Activated CD8-positive, alpha-beta memory T cell treated with anti-CD3 and anti-CD28 coated beads, Interleukin-2, amount 10 ng/mL, durations not matched to agents 7 days and 5 days (primary cell): ENCODE measurements at places on chromosomes 5 and 9.

- no peak overlapping the region for H3K4me3 ChIP-seq
- DNase-seq = no peak
- no peak overlapping the region for H3K27ac ChIP-seq
- H3K27me3 ChIP-seq = peaks cover 41% of the 10 kb centered on the region
- H3K36me3 ChIP-seq = no peaks in the 10 kb centered on the region
Observed at GRCh38 chr9:101440714-101441230, 5.2 kb upstream of the ALDOB start.

DNA sequence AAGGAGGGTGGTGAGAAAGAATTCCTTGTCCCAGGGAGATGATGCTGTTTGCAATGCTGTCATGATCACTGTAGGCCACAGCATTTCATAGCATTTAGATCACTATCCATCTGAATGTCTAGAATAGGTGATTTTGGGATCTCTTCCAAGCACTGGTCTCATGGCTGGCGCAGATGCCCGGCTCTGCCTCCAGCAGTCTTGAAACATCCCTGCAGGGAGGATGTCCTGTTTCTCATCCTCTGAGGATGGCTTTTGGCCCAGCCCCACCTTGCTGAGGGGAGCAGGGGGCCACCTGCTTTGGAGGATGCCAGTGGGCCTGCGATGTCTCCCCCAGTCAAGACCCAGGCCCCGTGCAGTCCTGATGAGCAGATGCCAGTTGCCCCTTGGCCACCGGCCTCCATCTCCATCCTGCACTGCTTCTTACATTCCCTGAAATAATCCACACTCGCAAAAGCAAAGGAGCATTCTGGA is 63.5 kb upstream of the GARNL3 start:
- DNase-seq = no peak
- no peaks in the 10 kb centered on the region for H3K36me3 ChIP-seq
- H3K4me3 ChIP-seq = no peak overlapping the region
- H3K27me3 ChIP-seq = no peaks in the 10 kb centered on the region
- peaks cover 5% of the 10 kb centered on the region for H3K4me1 ChIP-seq

GRCh38 chr5:173901705-173902104 is 13.6 kb downstream of the CPEB4 start:
- H3K27ac ChIP-seq = no peak overlapping the region
- H3K4me3 ChIP-seq = no peak overlapping the region
- H3K36me3 ChIP-seq = peaks cover 6% of the 10 kb centered on the region
- H3K4me1 ChIP-seq = no peaks in the 10 kb centered on the region
- no peak for DNase-seq

DNA sequence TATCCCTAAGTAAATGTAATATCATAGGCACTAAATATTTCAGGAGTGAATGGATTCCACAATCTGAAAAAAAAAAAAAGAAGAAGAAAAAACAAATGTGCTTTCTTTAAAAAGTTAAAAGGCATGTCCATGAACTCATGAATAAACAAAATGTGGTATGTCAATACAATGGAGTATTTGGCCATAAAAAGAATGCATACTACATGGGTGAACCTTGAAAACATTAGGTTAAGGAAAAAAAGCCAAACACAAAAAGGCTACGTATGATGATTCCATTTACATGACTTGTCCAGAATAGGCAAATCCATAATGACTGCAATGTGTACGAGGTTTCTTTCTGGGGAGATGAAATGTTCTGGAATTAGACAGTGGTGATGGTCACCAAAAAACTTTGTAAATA is 45.3 kb downstream of the FNIP1 start:
- H3K27me3 ChIP-seq = no peaks in the 10 kb centered on the region
- H3K27ac ChIP-seq = no peak overlapping the region

GRCh38 chr5:125888358-125888757 is 534.9 kb upstream of the GRAMD2B start:
- no peak overlapping the region for H3K4me3 ChIP-seq
- H3K36me3 ChIP-seq = no peaks in the 10 kb centered on the region
- no peaks in the 10 kb centered on the region for H3K4me1 ChIP-seq
- no peak overlapping the region for H3K27ac ChIP-seq
- no peak for DNase-seq

DNA sequence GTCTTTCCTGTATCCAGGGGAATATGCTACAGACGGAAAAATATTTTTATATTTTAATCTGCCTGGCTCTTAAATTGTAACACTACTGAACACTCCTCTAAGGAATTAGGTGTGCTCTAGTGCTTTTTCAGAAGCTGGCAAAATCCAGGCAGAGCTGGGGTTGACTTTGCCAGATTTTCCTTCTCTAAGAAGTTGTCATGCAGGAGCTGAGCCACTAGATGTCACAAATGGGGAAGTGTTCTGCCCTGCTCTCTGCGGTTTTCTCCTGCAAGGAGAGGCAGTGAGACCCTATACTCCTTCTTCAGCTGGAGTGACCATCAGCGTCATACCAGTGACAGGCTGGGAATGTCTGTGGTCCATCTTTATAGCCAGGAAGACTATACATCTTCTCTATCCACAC is 112.5 kb downstream of the HAPLN1 start:
- no peaks in the 10 kb centered on the region for H3K4me1 ChIP-seq
- no peak overlapping the region for H3K4me3 ChIP-seq
- H3K36me3 ChIP-seq = no peaks in the 10 kb centered on the region
- DNase-seq = no peak

GRCh38 chr5:178363501-178364325 is 131.1 kb upstream of the PHYKPL start:
- no peaks in the 10 kb centered on the region for H3K36me3 ChIP-seq
- no peak overlapping the region for H3K4me3 ChIP-seq
- peaks cover 3% of the 10 kb centered on the region for H3K27me3 ChIP-seq
- DNase-seq = no peak
- H3K27ac ChIP-seq = no peak overlapping the region

DNA sequence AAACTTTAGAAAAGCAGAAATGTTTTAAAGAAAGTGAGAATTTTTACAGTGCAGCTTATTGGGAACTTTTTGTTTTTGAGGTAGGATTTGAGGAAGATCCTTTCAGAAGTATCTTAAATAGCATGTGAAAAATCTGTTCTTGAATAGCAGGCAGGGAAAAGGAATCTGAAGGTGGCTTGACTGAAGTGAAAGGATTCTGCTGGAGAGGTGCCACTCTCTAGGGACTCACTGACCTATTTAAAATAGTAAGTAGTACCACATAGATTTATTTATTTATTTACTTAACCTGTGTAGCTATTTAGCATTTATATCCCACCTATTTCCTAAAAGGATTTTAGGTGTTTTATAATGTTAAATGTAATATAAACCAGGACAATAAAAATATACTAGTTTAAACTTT is 69.1 kb downstream of the NIPBL start:
- H3K4me1 ChIP-seq = peaks cover 6% of the 10 kb centered on the region
- DNase-seq = no peak
- no peak overlapping the region for H3K27ac ChIP-seq
- H3K36me3 ChIP-seq = no peaks in the 10 kb centered on the region

- no peak overlapping the region for H3K4me3 ChIP-seq
- no peak overlapping the region for H3K27ac ChIP-seq
- no peaks in the 10 kb centered on the region for H3K4me1 ChIP-seq
- peaks cover 3% of the 10 kb centered on the region for H3K27me3 ChIP-seq
- H3K36me3 ChIP-seq = no peaks in the 10 kb centered on the region
Observed at GRCh38 chr5:137365126-137365865, 133.8 kb downstream of the SPOCK1 start.

- peaks cover 62% of the 10 kb centered on the region for H3K36me3 ChIP-seq
- H3K4me1 ChIP-seq = peaks cover 65% of the 10 kb centered on the region
Observed at GRCh38 chr9:109098171-109098959, 21.4 kb downstream of the TMEM245 start.

DNA sequence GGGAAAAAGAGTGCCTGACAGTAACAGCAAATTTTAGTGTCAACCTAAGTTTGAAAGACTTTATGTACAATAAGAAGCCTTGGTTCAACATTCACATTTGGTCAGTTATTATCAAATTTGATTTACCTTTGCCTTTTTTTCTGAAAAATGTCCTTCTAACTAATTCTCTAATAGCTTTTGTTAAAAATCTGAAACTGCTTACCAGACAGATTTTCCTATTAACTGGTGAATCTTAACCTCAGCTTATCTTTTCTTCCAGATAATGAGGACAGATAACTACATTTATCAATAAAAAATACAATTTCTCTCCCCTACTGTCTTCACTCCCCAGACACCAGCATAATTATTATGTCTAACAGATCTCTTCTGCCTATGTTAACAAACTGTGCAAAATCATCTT is 988.5 kb downstream of the CDH18 start:
- no peaks in the 10 kb centered on the region for H3K36me3 ChIP-seq
- no peak for DNase-seq
- no peak overlapping the region for H3K4me3 ChIP-seq
- no peaks in the 10 kb centered on the region for H3K4me1 ChIP-seq
- H3K27ac ChIP-seq = no peak overlapping the region
- H3K27me3 ChIP-seq = no peaks in the 10 kb centered on the region

DNA sequence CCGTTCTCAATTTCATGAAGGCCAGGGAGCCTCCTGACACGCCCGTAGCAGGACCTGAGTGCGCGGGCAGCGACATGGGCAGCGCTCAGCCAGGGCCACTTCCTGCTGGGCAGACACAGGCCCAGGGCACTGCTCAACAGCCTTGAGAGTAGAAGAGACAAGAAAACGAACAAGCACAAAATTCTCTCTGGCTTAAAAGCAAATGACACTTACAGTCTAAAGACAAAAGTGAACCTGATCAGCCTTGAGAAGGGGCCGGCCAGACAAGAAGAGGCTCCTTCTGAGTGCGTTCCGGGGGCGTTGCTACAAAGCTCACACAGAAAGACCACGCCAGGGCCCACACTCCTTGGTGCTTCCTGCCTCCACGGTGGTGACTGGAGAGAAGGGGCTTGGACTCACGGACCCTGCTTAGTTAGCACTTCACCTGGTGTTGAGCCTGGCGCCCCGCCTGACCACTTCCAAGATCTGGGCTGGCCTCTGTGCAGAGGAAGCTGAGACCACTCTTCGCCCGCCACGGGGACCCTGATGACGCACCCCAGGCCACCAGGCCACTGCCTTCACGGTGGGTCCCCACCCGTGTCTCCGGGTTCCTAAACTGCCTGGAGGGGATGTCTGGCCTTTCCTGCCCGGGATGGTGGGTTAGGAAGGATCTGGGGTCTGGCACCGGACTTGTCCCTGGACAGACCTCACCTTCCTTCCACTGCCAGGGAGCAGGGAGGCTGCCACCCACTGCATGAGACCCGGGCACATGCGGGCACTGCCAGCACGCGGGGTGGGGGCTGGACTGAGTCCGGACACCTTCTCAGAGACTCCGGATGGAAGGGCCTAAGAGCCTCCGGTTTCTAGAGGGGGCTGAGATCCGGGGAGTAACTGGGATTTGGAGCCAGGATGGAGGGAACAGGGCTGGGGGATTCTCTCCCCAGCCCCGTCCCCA is 1.3 kb downstream of the SLC12A7 start:
- no peak for DNase-seq
- H3K27ac ChIP-seq = no peak overlapping the region

DNA sequence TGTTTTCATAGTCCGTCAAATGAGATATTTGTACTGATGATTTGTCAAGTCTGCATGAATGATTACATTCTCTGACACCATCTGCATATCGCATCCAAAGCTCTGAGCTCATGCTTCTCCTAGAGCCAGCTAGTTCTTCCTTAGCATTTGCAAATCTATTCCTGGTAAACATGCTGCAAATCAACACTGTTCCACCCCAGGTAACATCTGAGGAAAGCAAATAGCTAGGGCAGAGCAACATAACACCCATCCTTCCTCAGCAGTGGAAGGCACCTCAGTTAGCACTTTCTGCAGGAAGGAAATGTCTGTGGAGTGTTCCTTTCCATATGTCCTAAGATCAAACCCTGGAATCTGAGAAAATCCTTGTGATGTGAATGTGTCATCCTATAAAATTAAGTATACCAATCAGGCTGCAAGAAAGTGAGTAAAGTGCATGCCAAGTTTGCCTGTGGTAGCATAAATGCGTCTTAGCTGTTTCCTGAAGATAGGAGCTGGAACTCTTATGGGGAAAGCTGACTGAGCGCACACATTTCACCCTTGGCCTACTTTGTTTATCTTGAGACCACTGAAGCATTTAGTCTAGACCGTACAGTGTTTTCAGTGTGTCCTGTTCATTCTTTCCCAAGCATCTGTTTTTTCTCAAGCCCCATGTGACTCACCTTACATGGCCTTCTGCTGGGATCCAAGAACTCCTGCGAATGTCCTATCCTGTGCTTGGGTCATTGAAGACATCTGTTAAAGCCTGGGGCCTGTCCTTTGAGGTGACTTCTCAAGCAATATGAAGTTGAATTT is 50.9 kb upstream of the STARD4 start:
- no peaks in the 10 kb centered on the region for H3K36me3 ChIP-seq
- no peaks in the 10 kb centered on the region for H3K4me1 ChIP-seq
- H3K27me3 ChIP-seq = peaks cover 16% of the 10 kb centered on the region
- DNase-seq = no peak
- H3K27ac ChIP-seq = no peak overlapping the region

DNA sequence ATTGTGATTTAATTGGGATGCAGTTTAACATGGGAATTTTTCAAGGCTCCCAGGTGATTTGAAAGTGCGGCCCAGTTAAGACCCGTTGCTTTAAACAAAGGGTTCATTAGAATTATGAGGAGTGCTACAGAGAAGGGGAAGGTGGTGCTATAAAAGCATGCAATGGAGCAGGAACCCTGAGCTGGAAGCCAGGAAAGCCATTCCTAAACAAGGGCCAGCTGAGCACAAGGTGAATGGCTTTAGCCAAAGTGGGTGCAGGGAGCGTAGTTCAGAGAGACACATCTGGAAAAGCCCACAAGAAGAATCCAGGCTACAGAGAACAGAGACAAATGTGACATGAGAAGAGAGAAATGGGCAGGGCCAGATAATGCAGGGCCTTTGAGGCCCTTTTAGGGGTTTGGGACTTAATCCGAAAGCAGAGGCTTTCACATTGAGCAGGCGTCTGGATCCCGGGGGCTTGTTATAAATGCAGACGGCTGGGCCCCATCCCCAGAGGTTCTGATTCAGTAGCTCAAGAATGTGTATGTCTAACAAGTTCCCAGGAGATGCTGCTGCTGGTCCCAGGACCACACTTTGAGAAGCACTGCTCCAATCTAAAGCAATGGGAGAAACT is 138.1 kb upstream of the WWC1 start:
- DNase-seq = no peak
- no peaks in the 10 kb centered on the region for H3K4me1 ChIP-seq
- no peaks in the 10 kb centered on the region for H3K36me3 ChIP-seq
- H3K4me3 ChIP-seq = no peak overlapping the region
- H3K27me3 ChIP-seq = no peaks in the 10 kb centered on the region

DNA sequence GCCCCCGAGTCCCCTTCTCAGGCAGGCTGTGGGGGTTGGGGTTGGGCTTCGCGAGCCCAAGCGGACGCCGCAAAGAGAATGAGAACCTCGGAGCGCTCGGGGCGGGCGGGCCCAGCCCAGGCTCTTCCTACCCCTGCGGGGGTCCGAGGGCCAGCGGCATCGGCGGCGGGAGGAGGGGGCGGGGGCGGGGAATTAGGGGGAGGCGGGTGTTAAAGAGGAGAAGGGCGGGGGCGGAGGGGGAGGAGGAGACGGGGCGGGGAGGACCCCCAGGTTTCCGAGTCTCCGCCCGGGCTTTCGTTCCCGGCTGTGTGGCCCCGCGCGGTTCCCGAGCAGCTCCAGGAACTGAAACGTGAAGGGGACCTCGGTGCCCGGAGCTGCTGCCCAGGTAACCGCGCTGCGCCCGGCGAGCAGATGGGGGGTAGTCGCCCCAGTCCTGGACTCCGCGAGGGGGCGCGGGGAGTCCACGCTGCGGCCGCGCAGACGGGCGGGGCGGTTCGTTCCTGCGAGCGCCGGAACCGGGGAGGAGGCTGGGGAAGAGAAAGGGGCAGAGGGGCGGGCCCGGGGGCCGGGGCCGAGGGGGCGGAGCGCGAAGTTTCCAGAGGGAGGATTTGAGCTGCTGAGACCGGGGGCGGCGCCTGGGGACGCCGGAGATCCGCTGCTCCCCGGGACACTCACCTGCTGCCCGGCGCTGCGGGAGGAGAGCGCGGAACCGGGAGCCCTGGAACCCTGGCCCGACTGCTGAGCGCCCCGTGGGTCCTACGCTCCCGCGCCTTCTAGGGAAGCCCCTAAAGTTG is 38.4 kb upstream of the PLEKHG4B start:
- no peak overlapping the region for H3K4me3 ChIP-seq
- peaks cover 1% of the 10 kb centered on the region for H3K36me3 ChIP-seq
- no peak overlapping the region for H3K27ac ChIP-seq
- no peaks in the 10 kb centered on the region for H3K4me1 ChIP-seq
